Lower leg skin (tissue), 4 donors: ENCODE measurements at places on chromosomes 2 and 18. TPM values are rescaled to one million over a fixed set of nuclear protein-coding genes. Genes with fewer than 3 reads are reported as not detected.

Gene IL1RL2
- total RNA-seq = 16.4 TPM

GRCh38 chr2:37201766-37202165 is 5.5 kb downstream of the CEBPZOS start:
- DNase-seq = no peak

Gene ERICH2
- not detected for total RNA-seq

- no peak for DNase-seq
Measured at GRCh38 chr2:196712867-196713266, 73.4 kb downstream of the CCDC150 start.

- DNase-seq = no peak
Measured at GRCh38 chr2:79910643-79911042, 393.9 kb downstream of the LRRTM1 start.

DNA sequence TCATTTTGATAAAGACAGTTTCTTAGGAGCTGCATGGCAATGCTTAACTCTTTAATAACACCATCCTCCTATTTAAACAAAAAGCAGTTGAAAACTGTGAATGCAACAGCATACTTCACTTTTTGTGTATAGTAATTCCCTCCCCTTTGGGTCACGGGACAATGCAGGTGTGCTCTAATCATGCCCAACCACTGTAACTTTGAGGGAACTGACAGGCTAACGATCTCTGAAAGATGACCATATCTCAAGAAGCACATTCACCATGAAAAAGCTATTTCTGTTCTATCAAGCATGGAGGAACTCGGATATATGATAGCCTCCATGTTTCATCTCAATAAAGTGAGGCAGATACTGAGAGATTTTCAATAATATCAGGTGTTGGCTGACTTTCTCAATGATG is 81.1 kb upstream of the CD226 start:
- no peak for DNase-seq

- DNase-seq = no peak
Measured at GRCh38 chr2:100992262-100992661, 9.8 kb upstream of the RPL31 start.

DNA sequence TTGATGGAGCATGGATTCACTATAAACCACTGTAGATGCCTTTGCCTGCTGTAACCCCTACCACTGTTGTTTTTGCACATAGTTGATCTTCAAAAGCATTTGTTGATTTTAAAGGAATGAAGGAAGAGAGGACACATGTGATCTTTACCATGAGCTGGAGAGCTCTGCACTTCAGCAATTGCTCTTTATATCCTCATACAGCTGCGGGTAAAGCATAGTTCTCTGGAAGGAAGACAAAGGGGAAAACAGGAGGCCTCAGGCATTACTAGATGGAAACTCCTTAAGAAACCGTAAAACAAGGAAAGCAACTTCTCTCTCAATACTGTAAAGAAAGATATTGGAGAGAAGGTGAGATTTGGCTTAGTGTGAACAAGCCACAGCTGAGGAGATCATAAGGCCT is 60.6 kb downstream of the SCG2 start:
- no peak for DNase-seq

DNA sequence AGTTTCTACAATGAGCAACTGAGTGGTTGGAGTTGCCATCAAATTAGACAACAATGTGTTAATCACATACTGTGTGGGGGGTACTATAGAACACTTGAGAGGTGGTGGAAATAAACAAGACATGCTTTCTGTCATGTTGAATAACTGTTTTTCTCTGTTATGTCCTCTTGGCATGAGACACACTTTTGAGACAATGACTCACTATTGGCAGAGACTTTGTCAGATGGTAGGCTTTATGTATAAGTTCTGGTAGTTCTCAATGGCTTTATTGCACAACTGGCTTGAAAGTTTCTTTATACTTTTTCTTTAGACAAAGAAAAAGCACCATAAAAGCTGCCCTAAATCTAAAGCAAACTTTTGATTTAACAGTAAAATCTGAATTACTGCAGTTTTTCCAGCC is 578.7 kb downstream of the ADCYAP1 start:
- DNase-seq = no peak

GRCh38 chr2:176092270-176093144 is at the start of gene HOXD13:
Gene HOXD13, plus strand, starts transcription at chr2:176092721. Its CDS starts 170 bp downstream, at chr2:176092891.
- peak; percentile 84 for DNase-seq

- DNase-seq = no peak
Measured at GRCh38 chr2:109597283-109597682, 16.5 kb downstream of the SEPTIN10 start.

DNA sequence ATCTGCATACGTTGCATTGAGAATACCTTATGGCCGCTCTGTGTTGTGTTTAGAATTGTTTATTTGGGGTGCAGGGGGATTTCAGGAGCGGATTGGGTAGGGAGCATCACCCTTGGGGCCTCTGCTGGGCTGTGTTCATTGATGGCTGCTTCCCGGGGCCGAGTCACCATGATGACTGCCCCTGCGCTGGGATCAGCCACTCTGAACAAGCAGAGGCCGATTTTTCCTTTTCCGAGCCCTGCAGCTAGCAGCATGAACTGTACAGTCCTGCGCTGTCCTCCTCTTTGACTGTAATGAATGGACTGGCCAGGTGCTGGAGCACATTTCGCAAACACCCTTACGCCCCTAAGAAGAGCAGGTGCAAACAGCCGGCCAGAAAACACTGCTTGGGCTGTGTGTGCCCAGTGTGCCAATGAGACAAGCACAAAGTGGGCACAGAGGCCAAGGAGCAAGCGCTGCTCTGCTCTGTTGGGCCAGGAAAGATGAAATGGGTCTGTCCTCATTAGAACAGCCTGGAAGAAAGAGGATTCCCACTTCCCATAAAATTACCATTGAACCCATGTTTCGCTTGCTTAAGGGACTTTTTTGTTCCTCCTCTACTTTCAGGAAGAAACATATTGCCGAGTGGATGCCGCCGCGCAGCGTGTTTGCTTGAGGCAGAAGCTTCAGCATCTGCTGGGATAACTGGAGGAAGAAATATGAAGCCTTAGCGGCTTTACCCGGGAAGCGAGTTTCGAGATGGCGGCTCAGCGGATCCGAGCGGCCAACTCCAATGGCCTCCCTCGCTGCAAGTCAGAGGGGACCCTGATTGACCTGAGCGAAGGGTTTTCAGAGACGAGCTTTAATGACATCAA is 82.7 kb downstream of the SH3BP4 start:
- no peak for DNase-seq

DNA sequence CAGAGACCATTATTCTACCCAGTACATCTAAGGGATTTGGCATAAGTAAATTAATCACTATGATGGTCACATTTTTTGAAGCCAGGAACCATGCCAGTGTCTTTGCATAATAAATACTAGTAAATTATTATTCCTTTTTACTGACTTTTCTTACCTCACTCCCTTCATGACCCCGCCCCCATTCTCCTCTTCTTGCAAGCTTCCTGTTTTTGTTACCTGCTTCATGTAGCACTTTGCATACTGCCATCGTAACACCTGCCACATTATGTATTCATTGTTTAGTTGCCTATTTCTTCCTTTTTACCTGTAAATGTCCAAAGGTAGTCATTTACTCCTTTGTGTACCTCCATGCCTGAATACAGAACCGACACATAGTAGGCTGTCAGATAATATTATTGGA is 309.5 kb downstream of the KIAA1328 start:
- no peak for DNase-seq

Gene FTCDNL1
- total RNA-seq = 1.9 TPM

GRCh38 chr2:128644156-128644555 is 325.5 kb upstream of the HS6ST1 start:
- peak; percentile 84 for DNase-seq

Gene HRH4
- total RNA-seq = not detected

DNA sequence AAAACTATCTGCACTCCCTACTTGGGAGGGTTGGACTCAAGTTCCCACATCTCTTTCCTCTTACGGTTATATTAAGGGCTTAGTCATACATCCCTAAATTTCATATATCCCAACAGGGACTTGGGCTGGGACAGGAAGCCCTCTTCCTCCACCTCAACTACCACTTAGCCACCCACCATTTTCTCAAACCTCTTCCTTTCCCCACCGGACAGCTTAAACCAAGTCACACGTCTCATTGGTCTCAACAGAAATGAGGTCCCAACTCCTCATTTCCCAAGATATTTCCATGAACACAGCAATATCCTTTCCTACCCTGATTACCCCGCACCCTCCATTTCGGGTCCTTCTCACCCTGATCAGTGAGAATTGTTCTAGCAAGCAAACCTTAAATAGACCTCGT is 736 bp downstream of the ZSCAN30 start:
- no peak for DNase-seq

Gene OSBPL6
- total RNA-seq = 31.4 TPM
